ENCODE measurements at places on chromosomes 11 and 22.
A peak's percentile ranks its signal among the peaks of the same experiment; 100 is the strongest.

DNA sequence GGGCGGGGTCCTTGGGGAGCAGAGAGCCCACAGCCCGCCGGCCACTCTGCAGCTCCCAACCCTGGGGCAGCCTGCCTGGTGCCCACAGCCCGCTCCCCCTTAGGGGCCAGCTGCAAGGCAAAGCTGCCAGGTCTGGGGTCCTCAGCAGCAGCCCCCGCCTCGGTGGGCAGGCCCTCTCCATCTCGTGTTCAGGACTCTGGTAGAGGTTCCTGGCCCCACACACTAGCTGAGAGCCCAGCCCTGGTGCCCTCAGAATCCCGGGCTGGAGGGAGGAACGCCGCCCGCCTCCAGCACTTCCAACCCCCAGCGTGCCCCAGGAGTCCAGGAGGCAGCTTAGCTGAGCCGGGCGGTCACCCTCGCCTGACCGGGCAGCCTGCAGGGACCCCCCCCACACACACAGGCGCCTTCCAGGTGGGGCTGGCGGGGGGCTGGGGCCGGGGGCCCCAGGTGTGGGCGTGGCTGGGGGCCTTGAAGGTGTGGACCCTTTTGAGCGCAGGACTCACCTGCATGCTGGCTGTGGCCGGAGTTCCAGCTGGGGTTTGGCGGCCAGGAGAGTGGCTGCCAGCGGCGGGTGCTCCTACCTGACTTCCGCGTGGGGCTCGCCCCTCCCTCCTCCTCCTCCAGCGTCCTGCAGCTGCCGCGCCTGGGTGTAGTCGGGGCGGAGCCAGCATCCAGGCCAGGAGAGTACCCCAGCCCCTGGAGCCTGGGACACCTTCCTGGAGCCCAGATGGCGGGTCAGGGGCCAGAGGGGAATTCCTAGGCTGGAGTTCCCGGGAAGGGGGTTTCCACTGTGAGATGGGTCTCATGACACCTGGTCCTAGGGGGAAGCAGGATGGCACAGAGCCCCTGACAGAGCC is at the start of gene ANO9:
TSS of gene ANO9 (minus strand) at position 594 of the 857 bp plus-strand sequence. CDS start at position 509, 85 bp downstream.
- peak; percentile 60 for DNase-seq

- no peak for DNase-seq
Measured at GRCh38 chr22:47292546-47293320, 530.3 kb downstream of the TBC1D22A start.

- DNase-seq, result no peak
Measured at GRCh38 chr22:35893698-35894097, 134.9 kb downstream of the RBFOX2 start.

DNA sequence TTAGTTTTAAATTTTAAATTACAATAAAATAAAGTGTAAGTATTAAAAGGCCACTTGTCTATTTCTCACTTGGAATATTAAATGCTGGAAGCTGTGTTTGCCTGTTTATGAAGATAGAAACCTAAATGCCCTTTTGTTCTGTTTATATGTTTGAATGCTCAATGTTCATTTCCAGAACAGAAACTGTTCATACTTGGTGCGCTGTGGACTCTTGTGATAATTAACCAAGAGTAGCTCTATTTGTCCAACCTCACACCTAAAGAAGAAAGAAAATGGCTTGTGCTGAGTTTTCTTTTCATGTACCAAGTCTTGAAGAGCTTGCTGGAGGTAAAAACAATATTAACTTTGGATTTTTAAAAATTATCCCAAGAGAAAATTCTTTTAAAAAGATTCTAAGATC is 5.7 kb downstream of the C11orf54 start:
- no peak for DNase-seq

GRCh38 chr22:22168190-22168940 is 76.2 kb upstream of the VPREB1 start:
- no peak for DNase-seq

GRCh38 chr11:2789791-2790567 is 90.2 kb upstream of the KCNQ1OT1 start:
- DNase-seq, result no peak

GRCh38 chr22:39214006-39214382 is 30.8 kb downstream of the PDGFB start:
- no peak for DNase-seq

DNA sequence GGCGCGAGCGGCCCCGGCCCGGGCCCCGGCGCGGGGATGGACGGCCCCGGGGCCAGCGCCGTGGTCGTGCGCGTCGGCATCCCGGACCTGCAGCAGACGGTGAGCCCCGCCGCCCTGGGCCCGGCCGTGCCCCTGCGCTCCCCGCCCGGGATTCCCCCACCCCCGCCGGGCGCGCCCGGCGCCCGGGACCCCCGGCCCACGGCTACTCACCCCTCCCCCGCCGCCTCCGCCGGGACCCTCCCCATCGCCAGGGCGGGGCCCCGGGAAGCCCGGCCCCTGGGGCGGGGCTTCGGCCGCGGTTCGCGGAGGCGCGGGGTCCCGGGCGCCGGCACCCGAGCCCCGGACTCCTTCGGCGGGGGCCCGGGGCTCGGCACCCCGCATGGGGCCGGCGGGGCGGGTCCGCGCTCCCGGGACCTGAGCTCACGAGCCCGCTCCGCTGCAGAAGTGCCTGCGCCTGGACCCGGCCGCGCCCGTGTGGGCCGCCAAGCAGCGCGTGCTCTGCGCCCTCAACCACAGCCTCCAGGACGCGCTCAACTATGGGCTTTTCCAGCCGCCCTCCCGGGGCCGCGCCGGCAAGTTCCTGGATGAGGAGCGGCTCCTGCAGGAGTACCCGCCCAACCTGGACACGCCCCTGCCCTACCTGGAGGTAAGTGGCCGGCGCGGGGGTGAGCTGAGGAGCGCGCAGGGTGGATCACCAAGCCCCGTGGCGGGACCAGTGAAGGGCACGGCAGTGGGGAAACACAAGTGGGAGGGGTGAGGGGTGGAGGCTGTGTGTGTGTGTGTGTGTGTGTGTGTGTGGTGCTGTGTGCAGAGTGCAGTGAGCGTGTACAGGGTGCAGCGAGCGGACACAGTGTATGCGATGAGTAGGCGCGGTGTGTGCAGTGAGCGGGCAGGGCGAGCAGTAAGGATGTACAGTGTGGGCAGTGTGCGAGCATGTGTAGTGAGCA is 2.3 kb downstream of the SHANK3 start:
- DNase-seq, result no peak

- DNase-seq, result no peak
Measured at GRCh38 chr11:63369165-63369970, at the start of gene SLC22A9. TSS of gene SLC22A9 (plus strand) at chr11:63369785. CDS start at chr11:63370057, 272 bp downstream.

GRCh38 chr11:30424321-30424720 is 101.4 kb downstream of the ARL14EP start:
- DNase-seq, result no peak

DNA sequence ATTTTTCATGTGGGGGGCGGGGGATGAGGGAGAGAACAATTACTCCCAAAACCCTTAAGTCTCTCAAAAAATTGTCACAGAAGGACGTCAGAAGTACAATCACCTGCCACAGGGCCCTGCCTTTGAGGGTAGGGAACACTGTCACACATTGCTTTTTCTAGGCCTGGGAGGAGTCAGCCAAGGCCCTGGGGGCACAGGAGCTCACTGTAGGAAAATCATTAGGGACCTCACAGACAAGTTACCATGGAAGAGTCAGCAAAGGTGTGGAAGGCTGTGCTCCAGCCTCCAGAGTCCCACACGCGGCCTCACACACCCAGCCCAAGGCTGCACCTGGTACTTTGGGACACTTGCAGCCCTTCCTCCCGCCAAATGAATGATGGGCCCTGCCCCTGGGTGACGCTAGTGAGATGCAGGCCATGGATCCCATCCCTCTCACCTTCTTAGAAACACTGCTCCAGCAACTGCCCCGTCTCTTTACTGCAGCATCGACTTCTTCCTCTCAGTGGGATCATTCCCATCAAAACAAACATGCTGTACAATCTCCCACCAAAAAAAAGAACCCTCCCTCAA is 3.3 kb downstream of the PLEKHA7 start:
- DNase-seq, result no peak

DNA sequence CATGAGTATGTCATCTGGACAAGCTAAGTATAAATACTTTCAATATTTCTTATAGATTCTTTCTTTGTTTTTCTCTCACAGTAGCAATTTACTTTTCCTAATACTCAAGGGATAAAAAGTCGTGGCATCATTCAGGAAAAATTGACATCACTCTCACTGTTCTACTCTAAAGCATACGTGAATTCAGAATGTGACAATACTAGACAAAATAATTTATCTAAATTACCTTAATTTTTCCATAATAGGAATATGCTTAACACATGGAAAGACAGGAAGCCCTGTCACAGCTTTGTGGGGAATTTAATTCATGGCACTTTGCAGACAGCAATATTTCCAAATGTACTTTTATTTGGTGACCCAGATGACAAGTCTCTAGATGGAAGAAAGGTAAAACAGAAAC is 394.6 kb downstream of the DLG2 start:
- no peak for DNase-seq

- no peak for DNase-seq
Measured at GRCh38 chr11:81995889-81996288, 737.8 kb downstream of the FAM181B start.

DNA sequence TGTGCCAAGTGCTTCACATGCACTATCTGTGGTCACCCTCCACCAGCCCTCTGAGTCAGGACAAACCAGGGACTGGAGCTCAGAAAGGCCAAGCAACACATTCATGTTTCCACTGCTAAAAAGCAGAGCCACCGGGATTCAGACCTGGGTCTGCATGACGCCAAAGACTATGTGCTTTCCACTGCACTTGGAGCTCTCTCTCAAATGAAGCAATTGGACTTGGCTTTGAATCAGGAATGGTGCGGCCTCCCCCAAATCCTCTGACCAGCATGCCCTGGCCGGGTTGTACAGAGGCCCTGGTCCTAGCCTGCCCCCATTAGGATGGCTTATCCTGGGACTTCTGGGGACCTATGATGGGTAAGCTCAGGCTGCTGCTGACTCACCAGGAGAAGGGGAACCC is 80.7 kb downstream of the PKNOX2 start:
- DNase-seq, result no peak

- DNase-seq, result no peak
Measured at GRCh38 chr11:122202951-122203456, 87.0 kb upstream of the BLID start.

DNA sequence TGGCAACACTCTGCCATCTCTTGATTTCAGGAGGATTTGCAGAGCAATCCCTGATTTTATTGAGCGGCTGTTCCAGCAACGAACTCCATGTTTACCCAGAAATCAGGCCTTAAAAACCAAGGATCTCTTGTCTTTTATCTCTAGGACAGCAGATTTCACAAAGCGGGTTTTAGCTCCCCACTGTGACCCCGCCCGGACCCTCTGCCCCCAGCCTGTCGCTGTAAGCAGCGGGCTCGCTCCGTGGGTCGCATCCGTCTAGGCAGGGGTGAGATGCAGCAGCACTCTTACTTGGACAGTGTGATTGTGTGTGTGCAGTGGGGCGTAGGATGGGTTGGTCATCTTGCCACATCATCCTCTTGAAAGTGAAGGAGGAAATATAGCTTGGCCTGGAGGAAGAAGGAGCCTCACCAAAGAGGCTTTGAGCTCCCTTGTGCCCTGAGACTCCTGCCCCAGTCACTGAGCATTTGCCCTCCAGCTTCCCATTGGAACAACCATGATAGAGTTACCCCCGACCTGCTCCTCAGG is 189.2 kb upstream of the TBCEL start:
- no peak for DNase-seq

- DNase-seq, result no peak
Measured at GRCh38 chr22:35604621-35605368, 12.3 kb downstream of the MB start.

GRCh38 chr11:8090756-8091155 is 9.7 kb downstream of the TUB start:
- no peak for DNase-seq

DNA sequence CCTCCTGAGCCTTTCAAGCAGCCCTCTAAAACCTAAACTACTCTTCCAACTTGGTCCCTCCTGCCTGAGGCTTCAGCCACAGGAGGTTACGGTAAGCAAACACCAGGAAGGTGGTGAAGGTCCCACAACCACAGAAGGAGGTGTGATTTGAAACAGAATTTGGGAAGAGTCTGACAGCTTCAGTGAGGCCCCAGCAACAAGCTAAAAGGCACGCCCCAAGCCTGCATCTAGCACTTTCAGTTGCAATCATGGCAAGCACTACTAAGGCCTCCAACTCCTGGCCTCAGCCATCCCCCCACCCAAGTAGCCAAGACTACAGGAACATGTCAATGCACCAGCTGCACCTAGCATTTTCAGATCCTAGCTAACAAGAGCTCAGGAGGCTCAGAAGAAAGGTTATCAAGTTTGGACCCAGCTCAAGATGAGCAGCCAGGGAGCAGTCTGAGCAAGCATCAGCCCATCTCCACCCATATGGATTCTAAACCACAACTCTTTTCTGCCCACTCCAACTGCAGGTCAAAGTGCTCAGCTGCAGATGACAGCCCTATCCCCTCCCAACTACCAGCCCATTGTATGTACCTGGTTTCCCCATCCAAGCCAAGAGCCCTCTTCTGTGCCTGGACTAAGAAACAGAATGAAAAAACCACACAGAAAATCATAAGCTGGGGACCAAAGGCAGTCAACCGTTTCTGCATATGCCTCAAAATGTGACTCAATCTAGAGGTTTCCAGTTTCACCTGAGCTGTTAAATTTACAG is 10.4 kb upstream of the AHNAK start:
- no peak for DNase-seq

DNA sequence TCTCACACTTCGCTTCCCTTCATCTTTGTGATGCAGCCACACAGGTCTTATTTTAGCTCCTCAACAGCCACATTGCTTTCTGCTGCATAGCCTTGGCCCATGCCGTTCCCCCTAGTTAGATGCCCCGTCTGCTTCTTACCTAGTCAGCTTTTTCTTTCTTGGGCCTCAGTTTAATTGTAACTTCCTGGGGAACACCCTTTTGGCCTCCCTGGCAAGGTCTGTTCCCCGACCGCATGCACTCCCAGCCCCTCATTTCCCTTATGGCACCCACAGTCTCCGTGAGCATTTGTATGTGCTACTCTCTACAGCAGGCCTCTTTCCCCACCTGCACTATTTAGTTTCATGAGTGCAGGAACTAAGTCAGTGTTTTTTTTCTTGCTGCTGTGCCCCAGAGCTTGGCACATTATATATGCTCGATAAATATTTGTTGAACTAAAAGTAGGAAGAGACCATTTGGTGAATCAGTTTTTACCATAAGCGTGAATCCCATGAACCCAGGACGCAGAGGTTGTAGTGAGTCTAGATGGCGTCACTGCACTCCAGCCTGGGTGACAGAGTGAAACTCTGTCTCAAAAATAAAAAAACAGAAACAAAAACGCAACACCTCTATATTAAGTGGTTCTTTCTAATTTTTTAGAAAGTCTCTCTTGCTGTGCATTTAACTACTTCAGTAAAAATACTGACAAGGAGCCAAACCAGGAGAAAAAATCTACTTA is 38.5 kb downstream of the TNRC6B start:
- DNase-seq, result peak; percentile 39

- DNase-seq, result no peak
Measured at GRCh38 chr11:2724653-2725367, 25.0 kb upstream of the KCNQ1OT1 start.

DNA sequence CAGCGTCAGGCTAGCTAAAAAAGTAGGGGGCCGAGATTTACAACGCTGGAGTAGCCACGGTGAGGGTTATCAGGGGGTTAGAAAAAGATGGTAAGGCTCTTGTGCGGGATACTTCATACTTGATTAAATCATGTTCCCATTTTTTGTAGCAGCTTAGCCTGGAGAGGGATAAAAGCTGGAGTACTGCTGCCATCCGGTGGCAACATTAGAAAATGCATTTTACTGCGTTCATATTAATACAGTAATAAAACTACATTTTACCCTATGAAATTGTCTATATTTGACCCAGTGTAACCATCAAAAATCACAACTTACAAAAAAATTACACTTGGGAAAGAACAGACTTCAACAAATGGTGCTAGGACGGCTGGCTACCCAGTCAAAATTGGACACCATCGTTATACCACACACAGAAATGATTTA is 17.3 kb downstream of the RPUSD4 start:
- no peak for DNase-seq
